ENCODE measurements at places on chromosomes 13 and 19. TPM values are rescaled to one million over a fixed set of nuclear protein-coding genes. Genes with fewer than 3 reads are reported as not detected.
A peak's percentile ranks its signal among the peaks of the same experiment; 100 is the strongest.

PDE4A gene
- total RNA-seq: 9.4 TPM

CYP2A6 gene
- not detected for total RNA-seq

RUBCNL gene
- total RNA-seq: 4.2 TPM

GRCh38 chr19:2888731-2889224, 11.9 kb upstream of the ZNF57 start:
- DNase-seq: no peak

GRCh38 chr19:13784731-13785452, 10.4 kb upstream of the ZSWIM4 start:
- DNase-seq: peak; percentile 79

DNA sequence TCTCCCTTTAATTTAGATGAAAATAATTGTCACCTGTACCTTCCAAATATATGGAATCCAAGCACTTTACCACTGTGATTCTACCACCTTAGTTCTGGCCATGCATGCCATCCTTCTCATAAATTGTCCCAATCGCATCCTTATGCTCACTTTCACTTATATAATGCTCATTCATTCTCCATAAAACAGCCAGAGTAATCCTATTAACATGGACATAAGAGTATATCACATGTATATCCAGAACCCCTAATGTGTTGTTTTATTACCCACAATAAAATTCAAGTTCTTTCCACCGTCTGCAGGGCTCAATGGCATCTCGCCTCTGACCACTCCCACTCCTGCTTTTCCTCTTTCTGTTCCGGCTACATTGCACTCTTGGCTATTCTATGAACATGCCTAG, 597.5 kb upstream of the MIR17HG start:
- DNase-seq: no peak

GRCh38 chr13:43094901-43095300, 71.5 kb downstream of the DNAJC15 start:
- no peak for DNase-seq

DNA sequence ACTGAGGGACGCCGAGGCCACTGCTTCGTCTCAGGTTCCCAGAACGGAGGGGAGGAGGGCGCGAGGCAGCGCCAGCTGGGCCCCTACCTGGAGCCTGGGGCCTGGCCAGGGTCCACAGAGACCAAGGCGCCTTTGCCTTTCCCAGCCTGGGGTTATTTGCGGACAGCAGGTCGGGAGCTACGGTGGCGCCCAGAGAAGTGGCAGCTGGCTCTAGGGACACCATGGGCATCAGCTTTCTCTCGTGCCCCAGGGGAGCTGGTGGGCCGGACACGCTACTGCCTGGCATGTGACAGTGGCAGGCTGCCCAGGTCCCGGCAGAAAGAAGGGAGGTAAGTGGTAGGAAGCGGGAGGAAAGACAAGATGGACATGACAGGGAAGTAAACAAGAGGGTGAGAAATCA, 19.0 kb downstream of the AKT2 start:
- no peak for DNase-seq

DNA sequence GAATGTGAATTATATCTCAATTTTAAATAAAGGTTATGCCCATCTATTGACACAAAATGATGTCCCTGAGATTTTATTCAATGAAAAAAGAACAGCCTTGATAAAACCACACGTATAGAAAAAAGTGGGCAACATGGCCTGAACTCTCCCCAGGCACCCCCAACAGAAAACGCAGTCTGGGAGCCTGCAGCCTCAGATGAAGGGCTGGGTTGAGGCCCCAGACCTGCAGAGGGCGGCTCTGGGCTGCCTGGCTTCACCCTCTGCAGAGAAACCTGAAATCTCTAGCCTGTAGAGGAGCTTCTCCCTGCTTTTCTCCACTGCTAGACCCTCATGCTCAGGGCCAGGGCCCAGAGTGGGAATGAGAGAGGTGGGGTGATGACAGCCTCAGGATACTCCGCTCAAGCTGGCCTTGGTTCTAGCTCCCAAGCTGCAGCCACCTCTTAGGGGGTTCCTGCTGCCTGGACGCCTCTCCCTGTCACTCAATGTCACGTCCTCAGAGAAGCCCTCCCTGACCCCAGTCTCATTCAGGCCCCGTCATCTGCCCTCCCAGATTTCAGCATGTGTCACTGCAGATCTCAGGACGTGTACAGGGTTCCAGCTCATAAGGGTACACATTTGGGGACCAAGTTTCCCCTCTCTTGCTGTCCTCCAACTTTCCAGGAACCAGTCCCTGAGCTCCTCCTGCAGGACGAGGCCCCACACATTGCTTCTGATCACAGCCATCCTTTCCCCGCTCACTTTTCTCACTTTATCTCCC, 1.8 kb downstream of the MBD3 start:
- DNase-seq: no peak

GRCh38 chr13:21176982-21177284, 475 bp downstream of the MRPL57 start:
- DNase-seq: no peak

DNA sequence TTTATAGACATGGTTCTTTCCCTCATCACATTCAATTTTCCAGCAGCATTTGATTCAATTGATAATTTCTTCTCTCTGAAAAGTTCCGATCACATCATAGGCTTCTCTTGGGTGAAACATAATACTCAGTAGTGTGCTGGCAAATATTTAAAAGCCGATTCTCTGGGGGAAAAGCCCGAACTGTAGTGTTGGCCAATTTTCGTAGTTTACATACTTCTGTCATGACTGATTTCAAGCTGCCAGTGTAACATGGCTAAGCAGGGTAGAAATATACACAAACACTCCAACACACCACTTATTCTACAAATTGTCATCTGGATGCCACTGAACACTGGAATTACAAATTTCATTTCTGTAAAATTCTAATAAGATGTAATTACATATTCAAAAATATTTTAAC, 56.1 kb upstream of the FREM2 start:
- no peak for DNase-seq

GRCh38 chr13:78610381-78610883, 7.1 kb upstream of the POU4F1 start:
- DNase-seq: no peak

- DNase-seq: no peak
These were observed 221.7 kb upstream of the GPC6 start for GRCh38 chr13:93004919-93005318.

GRCh38 chr13:59587971-59588716, 575.6 kb downstream of the DIAPH3 start:
- no peak for DNase-seq

DNA sequence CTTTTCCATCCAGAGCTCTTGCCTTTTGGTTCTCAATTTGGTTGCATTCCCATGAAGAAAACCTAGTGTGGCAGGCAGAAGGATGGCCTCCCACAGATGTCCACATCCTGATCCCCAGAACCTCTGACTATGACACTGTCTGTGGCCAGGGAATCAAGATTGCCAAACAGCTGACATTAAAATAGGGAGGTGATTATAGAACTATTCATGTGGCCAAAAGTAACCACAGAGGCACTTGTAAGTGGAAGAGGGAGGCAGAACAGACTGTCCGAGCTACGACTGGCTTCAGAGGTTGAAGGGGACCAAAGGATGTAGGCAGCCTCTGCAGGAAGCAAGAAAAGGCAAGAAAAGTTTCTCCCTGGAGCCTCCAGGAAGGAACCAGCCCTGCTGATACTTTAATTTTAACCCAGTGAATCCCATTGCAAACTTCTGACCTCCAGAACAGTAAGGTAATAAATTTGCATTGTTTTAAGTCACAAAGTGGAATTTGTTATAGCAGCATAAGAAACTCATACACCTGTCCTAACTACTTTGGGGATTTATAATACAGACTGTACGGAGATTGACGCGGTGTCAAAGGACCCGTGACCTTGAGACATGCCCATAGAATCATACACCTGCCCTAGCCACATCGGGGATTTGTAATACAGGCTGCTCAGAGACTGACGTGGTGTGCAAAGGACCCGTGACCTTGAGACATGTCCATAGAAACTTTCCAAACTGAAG, 106.5 kb downstream of the ATP11A start:
- no peak for DNase-seq

GRCh38 chr19:46521241-46521868, 25.7 kb upstream of the PNMA8B start:
- DNase-seq: no peak

GRCh38 chr13:21231426-21231940, 55.0 kb downstream of the MRPL57 start:
- no peak for DNase-seq

- no peak for DNase-seq
These were observed 193.6 kb upstream of the TSC22D1 start for GRCh38 chr13:44769686-44770085.

- no peak for DNase-seq
These were observed 2075.3 kb downstream of the PCDH9 start for GRCh38 chr13:65154661-65155447.

All from ureter (tissue), 1 donor.